ENCODE measurements at places on chromosomes 16 and 17. TPM values are rescaled to one million over a fixed set of nuclear protein-coding genes. Genes with fewer than 3 reads are reported as not detected.

The ARRB2 gene
- 27.2 TPM for total RNA-seq

DNA sequence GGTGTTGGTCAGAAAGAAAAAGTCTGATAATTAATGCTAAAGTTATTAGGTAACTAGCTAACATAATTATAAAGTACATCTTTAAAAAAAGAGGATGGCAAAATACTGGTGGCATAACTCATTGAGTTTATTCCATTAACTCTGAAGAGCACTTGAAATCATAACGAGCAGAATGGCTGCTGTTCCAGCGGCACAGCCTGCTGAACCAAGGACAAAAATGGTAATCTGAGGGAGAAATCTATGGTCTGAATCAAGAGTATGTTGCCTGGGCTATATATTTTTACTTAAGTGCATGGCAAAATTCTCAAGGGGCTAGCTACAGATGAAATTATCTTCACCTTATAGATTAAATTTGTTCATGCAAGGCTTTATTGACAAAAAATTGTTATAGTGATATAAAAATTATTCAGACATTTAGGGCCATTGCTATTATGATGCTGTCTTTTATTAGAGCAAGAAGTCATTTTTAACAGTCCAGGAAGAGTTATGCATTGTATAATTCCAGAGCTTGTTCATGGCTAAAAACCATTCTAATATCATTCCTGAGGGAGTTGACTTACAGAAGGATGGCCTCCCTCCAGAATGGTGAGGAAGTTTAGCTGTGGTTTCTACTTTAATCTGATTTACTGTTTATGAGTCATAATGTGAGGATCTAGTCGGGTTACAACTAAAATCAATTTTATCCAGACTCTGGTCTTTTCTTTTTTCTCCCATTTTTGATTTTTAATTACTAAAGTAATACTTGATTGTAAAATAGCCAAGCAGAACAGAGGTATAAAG lies 41.4 kb upstream of the ANKFN1 start:
- H3K36me3 ChIP-seq = no peaks in the 10 kb centered on the region
- no peaks in the 10 kb centered on the region for H3K4me1 ChIP-seq
- no peak overlapping the region for H3K4me3 ChIP-seq
- H3K27me3 ChIP-seq = no peaks in the 10 kb centered on the region
- DNase-seq = no peak
- no peak overlapping the region for H3K27ac ChIP-seq

The HS3ST4 gene
- 0.15 TPM for total RNA-seq

The MYLK3 gene
- 4.6 TPM for total RNA-seq

The TPSB2 gene
- 0.46 TPM for total RNA-seq

- H3K27ac ChIP-seq = peak overlapping the region; percentile 69
- no peaks in the 10 kb centered on the region for H3K36me3 ChIP-seq
- H3K4me1 ChIP-seq = peaks cover 3% of the 10 kb centered on the region
- no peak for DNase-seq
Measured at GRCh38 chr16:28534542-28535373, 4.0 kb downstream of the NUPR1 start.

- peak overlapping the region; percentile 89 for H3K27ac ChIP-seq
- peak overlapping the region; percentile 55 for H3K4me3 ChIP-seq
- peak; percentile 97 for DNase-seq
- no peaks in the 10 kb centered on the region for H3K36me3 ChIP-seq
Measured at GRCh38 chr16:86509759-86510464, 415 bp upstream of the FOXF1 start.

- no peaks in the 10 kb centered on the region for H3K36me3 ChIP-seq
- no peaks in the 10 kb centered on the region for H3K4me1 ChIP-seq
- H3K4me3 ChIP-seq = no peak overlapping the region
Measured at GRCh38 chr16:16992975-16993765, 477.6 kb downstream of the XYLT1 start.

GRCh38 chr16:1870365-1871082 lies 1.4 kb downstream of the MEIOB start:
- no peak overlapping the region for H3K4me3 ChIP-seq
- no peaks in the 10 kb centered on the region for H3K4me1 ChIP-seq
- H3K27ac ChIP-seq = no peak overlapping the region
- no peaks in the 10 kb centered on the region for H3K36me3 ChIP-seq
- H3K27me3 ChIP-seq = peaks cover 14% of the 10 kb centered on the region
- no peak for DNase-seq

The OR4D1 gene
- not detected for total RNA-seq

DNA sequence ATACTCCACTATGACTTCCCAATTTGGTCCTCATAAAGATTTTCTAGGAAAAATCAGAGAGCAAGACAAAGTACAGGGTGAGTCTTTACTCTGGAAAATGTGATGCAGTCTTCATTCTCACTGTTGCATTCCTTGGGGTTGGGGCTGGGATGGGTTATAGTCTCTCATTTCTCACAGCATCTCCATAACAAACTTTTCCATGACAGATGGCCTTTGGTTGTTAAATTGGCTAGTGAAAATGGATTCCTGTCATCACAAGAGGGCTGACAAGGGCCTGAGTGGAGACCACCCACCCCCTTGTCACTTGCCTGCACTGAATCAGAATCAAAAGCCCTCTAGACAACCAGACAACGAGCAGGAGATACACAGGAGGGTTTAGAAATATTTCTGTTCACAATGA lies 174.6 kb downstream of the AATF start:
- DNase-seq = no peak
- H3K27ac ChIP-seq = no peak overlapping the region
- no peaks in the 10 kb centered on the region for H3K27me3 ChIP-seq
- H3K4me3 ChIP-seq = no peak overlapping the region
- H3K36me3 ChIP-seq = peaks cover 13% of the 10 kb centered on the region
- H3K4me1 ChIP-seq = peaks cover 8% of the 10 kb centered on the region

The KIAA0753 gene
- 31.9 TPM for total RNA-seq

- H3K4me1 ChIP-seq = peaks cover 3% of the 10 kb centered on the region
- no peak overlapping the region for H3K4me3 ChIP-seq
- no peaks in the 10 kb centered on the region for H3K27me3 ChIP-seq
- H3K27ac ChIP-seq = no peak overlapping the region
- no peaks in the 10 kb centered on the region for H3K36me3 ChIP-seq
Measured at GRCh38 chr16:75028544-75029135, 29.8 kb downstream of the ZNRF1 start.

Measured in lung (tissue), 17 donors.